T-helper 9 cell (primary cell): ENCODE measurements at places on chromosomes 3 and 15.

GRCh38 chr3:32951410-32951811, at the start of gene CCR4:
Gene CCR4, plus strand, starts transcription at chr3:32951644. Its CDS starts 1,779 bp downstream, at chr3:32953423.
- DNase-seq, result peak; percentile 45

DNA sequence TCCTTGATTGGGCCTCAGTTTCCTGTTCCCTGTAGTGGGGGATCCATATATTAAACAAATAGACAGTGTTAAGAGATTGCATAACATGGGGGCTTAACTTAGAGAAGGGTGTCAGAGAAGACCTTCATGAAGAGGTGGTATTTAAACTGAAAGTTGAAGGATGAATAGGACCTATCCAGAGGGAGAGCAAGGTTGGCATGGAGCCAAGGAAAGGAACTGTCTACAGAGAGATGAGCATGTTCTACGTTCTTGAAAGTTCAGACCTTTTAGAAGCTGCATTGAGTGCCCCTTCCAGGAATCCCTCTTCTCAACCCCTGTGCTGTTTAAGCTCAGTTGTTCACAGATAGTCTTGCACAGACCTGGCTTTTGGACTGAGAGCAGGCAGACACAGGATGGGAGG, 2.4 kb downstream of the HTD2 start:
- no peak for DNase-seq

GRCh38 chr15:90001062-90001682, at the start of gene ZNF710:
Gene ZNF710, plus strand, starts transcription at chr15:90001324. Its CDS starts 65,814 bp downstream, at chr15:90067138.
- no peak for DNase-seq

GRCh38 chr3:142850395-142851023, 38.4 kb downstream of the PCOLCE2 start:
- DNase-seq, result no peak

DNA sequence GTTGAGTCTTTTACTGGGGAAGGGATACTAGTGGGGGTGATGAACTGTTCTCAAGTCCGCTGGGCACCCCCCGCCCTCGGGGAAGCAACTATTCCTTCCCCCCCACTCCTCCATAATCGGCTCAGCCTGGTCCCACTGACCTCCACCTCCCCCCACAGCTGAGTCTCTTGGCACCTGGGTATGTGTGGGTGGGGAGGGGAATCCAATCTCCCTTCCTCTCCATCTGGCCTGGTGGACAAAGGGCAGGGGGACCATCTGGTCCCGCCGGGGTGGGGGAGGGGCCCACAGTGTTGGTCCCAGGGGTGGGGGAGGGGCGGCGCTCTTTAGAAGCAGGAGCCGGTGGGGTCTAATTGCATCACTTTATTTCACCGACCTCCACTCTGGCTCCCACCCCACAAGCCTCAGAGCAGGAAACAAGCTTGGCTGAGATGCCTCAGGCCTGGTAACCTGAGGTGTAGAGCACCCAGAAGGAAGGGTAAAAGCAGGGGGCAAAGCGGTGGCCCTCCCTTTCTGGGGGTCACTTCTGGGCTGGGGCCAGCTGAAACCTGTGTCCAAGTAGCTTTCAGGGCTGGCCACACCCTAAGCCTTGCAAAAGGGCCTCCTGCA, 1.0 kb upstream of the PCBP4 start:
- DNase-seq, result no peak
